ENCODE measurements at places on chromosomes 5 and 9.

- DNase-seq: no peak
Observed at GRCh38 chr5:122154910-122155309, 25.6 kb downstream of the ZNF474 start.

- no peak for DNase-seq
Observed at GRCh38 chr5:93636837-93637236, 53.8 kb downstream of the NR2F1 start.

GRCh38 chr9:5947912-5948311, 57.2 kb downstream of the MLANA start:
- no peak for DNase-seq

DNA sequence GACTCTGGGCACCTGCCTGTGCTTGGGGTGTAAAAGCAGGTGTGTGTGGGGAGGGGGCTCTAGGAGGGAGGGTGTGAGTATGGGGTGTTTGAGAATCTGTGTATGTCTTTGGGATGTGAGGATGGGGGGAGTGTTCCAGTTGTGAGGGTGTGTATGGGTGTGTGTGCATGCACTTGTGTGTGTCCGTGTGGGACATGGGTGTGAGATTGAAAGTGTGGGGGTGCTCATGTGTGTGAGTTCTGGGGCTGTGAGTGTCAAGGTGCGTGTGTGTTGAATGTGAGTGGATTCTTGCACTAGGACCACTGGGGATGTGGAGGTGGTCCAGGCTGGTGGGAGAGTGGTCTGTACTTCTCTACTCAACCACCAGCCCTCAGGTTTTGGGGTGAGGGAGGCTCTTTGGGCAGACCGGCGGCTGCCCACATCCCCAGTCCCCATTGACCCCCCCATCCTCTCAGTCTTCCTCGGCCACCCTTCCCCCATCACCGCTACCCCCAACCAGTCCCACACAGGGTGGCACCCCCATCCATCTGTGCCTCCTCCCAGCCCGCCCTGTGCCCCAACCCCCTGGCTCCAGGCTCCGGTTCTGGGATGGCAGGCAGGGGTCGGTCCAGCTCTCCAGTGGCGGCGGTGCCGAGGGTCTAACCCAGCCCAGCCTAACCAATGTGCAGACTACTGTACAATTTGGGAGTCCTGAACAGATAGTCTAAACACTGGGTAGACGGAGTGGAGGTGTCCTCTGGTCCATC, 31.5 kb downstream of the GOLGA2 start:
- no peak for DNase-seq

- DNase-seq: peak; percentile 61
Observed at GRCh38 chr9:35603506-35603985, 1.5 kb upstream of the TESK1 start.

- no peak for DNase-seq
Observed at GRCh38 chr9:18601026-18601425, 127.1 kb downstream of the ADAMTSL1 start.

DNA sequence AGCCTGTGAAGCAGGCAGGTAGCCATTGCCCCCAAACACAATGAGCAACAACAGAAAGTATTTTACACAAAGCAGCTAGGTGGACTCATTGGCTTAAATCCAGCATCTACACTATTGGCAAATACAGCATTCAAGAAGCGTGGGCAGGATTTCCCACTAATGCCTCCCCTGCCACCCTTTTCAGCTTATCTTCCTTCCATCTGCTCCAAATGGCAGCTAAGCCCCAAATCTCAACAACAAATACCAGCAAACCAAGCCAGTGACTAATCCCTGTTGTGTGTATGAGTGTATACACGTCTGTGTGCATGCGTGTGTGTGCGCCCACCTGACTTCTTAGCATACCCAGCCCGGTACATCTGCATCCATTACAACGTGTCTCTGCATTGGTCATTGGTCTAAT, 151.2 kb upstream of the WWC1 start:
- DNase-seq: no peak

DNA sequence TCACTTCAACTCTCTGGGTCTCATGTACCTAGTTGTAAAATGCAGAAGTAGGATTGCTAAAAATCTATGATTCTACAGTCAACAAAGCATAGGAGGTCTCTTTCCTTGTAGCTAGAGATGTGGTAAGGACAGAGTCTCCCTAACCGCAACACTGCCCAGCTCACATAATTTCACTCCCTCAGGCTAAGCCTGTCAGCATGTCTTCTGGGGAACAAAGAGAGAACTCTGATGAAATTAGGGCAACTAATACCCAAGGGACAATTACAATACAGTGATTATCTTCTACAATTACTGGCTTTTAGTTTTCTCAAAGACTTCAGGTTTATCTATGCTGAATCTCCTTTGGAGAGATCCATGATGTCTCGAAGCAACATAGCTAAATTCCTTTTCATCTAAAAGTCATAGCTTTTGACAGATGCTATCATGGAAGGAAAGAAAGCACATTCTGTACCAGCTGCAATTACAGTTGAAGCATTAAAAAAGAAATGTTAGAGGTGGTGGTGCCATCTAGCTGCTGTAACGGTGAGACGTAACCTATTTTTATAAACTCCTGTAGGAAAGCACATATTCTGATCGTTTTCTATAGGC, 141.1 kb upstream of the TARS1 start:
- peak; percentile 83 for DNase-seq

GRCh38 chr5:175572886-175573285, 85.0 kb upstream of the HRH2 start:
- DNase-seq: no peak

DNA sequence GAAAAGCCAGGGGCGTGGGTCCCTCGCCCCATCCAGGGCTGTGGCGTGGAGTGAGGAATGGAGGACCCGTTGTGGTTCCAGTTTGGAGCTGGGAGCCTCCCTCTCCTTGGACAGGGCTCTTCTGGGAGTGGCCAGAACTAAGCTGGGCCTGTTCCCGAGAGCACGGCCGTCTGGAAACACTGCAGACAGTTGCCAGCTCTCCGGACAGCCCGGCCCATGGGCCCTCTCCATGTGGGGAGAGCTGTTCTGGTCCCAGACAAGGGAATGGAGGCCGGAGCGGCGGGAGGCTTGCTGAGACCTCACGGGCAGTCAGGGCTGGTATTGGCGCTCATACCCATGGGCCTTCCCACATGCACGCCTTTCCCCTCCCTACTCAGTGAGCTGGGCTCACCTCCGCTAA, 45.2 kb upstream of the FCN2 start:
- no peak for DNase-seq

- peak; percentile 44 for DNase-seq
Observed at GRCh38 chr9:97501177-97501971, at the start of gene TMOD1. TMOD1 (plus strand) TSS chr9:97501666; CDS start chr9:97524189, 22,523 bp downstream.

GRCh38 chr5:11504065-11504885, 400.0 kb downstream of the CTNND2 start:
- no peak for DNase-seq

DNA sequence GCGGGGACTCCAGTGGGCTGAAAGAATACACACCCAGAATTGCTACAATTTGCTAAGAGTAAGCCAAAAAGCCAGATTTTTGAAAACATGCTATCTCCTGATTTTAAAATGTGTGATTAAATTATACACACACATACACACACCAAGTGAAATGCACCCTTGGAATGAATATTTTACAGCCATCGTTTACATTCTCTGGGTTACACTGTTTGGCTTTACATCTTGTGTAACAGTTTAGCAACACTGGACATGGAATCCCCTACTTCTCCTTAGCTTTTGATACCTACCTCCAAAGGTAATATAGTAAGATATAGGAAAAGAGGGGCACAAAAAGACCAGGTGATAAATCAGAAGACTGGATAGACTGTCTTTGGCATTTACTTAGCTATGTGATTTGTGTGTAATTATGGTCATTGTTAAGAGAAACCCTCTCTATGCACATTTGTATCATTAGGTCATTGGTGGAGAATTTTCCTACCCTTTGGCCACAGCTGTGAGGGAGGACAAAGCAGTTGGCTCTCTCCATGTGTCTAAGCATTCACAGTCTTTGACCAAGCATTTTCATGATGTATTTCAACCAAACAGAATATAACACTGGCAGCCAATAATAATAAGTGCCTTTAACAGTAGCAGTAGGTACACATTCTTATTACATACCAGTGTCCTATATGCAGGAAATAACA, 7.6 kb downstream of the SVEP1 start:
- DNase-seq: no peak

DNA sequence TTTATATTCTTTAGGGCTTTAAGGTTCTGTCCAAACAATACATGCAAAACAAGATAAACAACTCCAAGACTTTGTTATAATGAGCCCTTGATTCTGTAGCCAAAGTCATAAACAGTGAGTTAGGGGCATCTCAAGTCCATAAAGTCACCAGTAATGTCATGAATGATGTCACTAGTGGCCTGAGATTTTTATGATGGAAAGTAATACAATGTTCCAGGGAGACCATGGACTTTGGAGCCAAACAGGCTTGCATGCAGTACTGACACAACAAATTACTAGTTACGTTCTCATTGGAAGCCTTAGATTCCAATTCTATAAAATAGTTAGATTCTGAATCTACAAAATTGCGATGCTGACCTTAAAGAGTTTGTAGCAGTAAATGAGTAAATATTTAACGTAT, 280.0 kb downstream of the HINT1 start:
- DNase-seq: no peak

- DNase-seq: peak; percentile 32
Observed at GRCh38 chr9:69249337-69249736, 75.3 kb downstream of the TJP2 start.

DNA sequence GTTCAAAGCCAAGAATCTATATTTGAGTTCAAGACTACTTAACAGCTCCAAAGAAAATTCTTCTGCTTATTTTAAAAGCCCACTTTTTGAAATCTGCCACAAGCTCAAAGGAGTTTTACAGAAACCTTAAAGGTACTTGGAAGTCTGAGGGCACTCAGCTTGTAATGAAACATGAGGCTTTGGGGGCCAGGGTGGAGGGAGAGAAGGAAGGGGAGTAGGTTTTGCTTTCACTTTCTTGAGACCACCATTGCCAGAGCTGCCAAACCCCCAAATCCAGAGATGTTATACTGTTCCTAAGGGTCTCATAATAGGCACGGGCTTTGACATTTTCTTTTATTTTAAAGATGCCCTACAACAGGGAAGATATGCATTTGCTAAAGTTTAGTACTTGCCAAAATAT, 42.6 kb upstream of the TNFAIP8 start:
- DNase-seq: no peak

DNA sequence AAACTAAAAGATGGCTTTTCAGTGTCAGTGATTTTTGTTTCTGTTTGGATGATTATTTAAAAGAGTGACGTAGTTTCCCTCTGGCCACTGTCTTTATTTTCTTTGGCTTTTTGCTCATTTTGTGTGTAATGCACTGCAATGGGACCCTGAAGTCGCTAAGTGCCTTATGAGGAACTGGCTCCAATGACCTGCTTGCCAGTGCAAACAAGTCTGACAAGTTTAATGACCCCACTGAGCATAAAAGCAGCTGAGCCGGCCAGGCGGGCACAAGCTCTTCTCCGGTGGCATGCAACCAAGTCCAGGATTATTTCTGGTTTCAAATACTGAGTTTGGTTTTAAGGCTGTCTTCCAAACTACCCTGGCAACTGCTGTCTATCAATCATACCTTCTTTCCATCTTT, 15.6 kb upstream of the GNA14 start:
- peak; percentile 42 for DNase-seq
